Kidney capillary endothelial cell (primary cell): ENCODE measurements at places on chromosomes 6 and 20.

- no peak for DNase-seq
These were observed 32.2 kb downstream of the MMUT start for GRCh38 chr6:49430866-49431265.

GRCh38 chr6:5674721-5675120 lies 332.0 kb downstream of the NRN1 start:
- DNase-seq, result no peak

- DNase-seq, result no peak
These were observed 18.9 kb downstream of the L3MBTL3 start for GRCh38 chr6:130037207-130037811.

GRCh38 chr20:57953638-57954037 lies 243.8 kb upstream of the PMEPA1 start:
- DNase-seq, result peak; percentile 45

DNA sequence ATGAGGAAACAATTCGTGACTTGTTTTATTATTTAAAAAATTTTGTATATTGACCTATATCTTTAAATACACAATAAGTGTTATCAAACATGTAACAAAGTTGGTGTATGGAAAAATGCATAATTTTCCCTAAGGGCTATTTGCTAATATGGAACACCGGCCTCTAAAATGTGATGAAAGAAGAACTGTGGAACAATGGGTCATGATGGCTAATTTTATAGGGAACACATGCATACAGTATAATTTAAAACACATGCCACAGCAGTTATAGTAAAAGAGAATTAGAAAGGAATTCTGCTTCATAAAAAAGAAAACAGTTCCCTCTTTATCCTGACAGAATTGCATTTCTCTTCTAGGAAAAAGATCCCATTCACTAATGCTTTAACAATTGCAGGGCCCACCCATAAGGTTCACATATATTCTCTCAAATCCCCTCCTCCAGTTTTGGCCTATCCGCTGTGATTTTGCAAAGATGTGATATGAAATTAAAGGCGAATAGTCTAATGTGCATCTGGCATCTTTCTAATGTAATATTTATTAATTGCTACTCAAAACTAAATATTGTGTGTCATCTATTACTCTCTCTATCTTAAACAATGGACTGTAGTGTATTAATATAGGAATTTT lies 628.1 kb upstream of the CITED2 start:
- no peak for DNase-seq

DNA sequence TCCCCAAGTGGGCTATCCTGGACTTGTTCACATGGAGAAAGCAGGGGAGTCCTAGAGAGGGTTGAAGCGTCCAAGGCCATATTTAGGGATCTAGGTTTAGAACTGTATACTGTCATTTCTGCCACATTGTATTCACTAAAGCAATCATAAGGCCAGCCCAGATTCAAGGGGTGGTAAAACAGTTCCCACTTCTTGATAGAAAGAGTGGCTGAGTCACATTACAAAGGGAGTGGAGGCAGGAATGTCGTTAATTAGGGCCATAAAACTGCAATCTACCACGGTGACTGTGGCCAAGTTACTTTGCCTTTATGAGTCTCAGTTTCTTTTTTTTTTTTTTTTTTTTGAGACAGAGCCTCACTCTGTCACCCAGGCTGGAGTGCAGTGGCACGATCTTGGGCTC lies 7.4 kb upstream of the UBR2 start:
- DNase-seq, result no peak

DNA sequence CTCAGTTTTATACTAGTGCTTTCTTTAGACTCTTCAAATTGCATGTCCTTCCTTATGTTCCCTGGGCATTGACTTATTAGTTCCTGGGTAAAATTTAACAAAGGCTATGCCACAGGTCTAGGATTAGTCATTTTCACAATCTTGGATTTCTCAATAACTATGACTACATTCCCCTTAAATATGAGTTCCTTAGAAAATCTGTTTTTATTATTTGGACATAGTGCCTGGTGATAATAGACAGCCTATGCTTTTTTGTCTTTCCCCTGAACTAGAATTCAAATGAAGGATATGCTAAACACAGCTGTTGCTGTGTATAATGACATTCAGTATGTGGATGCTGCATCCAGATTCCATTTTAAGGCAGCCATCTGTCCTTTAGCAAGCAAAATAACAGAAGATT lies 1252.8 kb upstream of the GJE1 start:
- peak; percentile 1 for DNase-seq

- DNase-seq, result no peak
These were observed 4.7 kb upstream of the ADGRG6 start for GRCh38 chr6:142296975-142297604.

GRCh38 chr6:139522511-139523220 lies 148.2 kb upstream of the CITED2 start:
- no peak for DNase-seq

DNA sequence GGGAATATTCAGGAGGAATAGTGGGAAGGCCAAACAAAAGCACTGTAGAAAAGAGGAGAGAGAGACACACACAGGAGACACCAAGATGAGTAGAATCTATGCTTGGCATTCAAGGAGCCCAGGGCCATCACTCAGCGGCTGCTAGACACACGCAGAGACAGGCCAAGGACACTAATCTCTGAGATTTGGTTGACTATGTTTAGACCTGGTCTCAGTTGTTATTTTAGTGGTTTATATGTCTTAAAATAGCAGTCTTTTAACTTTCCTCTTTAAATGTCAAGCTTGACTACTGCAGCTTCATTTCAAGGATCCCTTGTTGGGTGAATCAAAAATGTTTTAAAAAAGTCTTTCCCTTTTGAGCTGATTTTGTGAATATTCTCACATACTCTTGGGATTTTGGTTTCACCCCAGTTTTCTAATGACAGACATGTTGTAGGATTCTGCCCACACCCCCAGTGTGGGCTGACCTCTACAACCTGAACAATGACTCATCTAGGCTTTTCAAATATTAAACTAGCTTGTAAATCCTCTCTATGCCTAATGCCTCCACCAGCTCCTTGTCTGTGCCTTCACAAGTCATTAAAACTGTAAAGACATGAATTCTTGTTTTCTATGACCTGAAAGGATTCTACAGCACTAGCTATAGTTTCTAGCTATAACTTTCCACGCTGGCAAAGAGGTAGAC lies 142.7 kb upstream of the EXOC2 start:
- no peak for DNase-seq

DNA sequence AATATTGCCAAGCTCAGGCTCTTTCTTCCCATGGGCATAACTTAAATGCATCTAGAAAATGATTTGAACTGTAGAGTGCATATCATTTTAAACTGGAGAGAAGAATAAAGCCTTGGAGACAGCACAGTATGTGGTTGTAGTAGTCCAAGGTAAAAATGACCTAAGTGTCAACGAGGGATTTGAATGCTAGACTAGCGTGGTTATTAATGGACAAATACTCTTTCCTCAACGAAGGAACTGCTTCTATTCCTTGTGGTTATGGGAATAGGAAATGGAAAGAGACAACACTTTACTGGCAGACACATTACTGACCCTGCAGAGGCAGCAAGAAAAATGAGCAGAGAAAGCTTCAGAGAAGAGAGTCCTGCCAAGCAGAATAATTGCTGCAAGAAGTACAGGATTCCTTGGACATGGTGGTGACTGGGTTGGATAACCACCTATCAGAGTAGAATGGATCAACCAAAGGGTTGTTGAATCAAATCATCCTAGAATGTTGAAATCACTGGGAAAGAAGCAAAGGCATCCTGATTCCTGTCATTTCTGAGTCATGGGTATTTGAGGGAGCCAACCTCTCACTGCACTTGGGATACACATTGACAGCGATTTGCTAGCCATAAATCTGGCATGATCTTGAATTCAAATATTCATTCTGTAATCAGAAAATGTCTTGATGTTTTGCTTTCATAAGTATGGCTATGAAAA lies 258.1 kb upstream of the EPHA7 start:
- DNase-seq, result peak; percentile 57

DNA sequence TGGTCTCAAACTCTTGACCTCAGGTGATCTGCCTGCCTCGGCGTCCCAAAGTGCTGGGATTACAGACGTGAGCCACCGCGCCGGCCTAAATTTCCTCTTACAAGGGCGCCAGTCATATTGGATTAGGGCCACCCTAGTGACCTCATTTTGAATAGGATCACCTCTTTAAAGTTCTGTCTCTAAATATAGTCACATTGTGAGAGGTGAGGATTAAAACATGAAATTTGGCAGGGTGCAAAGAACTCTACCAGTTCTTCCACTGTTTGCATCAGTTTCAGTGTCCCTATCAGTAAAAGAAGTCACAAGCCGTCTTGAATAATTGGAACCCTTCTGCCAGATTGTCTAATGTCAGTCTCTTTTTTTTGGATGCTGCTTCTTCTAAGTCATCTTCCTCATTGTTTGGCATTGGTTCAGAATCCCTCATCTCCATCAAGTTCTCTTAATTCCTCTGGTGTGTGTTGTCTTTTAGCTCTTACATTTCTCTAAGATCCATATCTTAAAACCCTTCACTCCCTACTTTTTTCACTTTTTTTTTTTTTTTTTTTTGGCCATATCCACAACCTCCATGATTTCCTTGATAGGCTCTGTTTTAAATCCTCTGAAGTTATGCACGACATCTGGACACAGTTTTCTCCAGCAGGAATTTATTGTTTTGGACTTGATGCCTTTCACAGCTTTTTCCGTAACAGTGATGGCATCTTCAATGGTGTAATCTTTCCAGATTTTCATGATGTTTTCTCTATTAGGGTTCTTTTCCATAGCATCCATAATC lies 56.8 kb downstream of the NCOA3 start:
- no peak for DNase-seq

GRCh38 chr20:56765172-56766073 lies 136.3 kb downstream of the TFAP2C start:
- DNase-seq, result no peak

- DNase-seq, result no peak
These were observed at the start of gene PHACTR1 for GRCh38 chr6:12716298-12716916. Gene PHACTR1 (plus strand): TSS chr6:12716767.

- no peak for DNase-seq
These were observed 64.7 kb downstream of the RFX6 start for GRCh38 chr6:116941727-116942126.

- DNase-seq, result no peak
These were observed 36.5 kb downstream of the SYTL3 start for GRCh38 chr6:158686311-158686710.

GRCh38 chr6:79841577-79842375 lies 105.6 kb downstream of the ELOVL4 start:
- no peak for DNase-seq

- no peak for DNase-seq
These were observed 104.9 kb upstream of the PRDM1 start for GRCh38 chr6:105981002-105981887.

DNA sequence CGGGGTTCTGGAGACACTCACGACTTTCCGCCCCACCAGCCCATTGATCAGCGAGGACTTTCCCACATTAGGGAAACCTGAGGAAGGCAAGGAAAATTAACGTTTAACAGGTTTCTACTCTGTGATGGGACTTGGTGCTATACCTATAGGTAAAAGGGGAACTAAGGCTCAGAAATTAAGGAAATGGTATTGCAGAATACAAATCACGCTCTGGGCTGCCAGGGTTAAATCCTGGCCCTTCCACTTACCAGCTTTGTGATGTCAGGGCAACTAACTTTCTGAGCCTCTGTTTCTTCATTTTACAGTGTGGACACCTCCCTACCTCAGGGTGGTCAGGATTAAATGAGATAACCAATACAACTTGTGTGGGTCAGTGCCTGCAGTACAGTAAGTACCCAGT lies 8.8 kb downstream of the GNL1 start:
- no peak for DNase-seq

GRCh38 chr20:41592516-41593216 lies 25.5 kb downstream of the CHD6 start:
- no peak for DNase-seq

DNA sequence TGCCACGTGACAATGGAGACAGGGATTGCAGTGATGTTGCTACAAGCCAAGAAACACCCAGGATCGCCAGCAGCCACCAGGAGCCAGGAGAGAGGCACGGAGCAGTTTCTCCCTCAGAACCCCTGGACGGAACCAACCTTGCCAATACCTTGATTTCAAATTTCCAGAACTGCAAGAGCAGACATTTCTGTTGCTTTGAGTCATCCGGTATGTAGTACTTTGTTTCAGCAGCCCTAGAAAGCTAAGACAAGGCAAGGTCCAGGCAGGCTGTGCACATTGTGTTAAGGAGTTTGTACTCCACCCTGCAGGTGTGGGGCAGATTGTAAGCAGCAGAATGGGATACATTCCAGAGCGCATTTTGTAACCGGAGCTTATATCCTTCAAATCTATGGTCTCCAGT lies 48.3 kb downstream of the TRERF1 start:
- DNase-seq, result no peak

DNA sequence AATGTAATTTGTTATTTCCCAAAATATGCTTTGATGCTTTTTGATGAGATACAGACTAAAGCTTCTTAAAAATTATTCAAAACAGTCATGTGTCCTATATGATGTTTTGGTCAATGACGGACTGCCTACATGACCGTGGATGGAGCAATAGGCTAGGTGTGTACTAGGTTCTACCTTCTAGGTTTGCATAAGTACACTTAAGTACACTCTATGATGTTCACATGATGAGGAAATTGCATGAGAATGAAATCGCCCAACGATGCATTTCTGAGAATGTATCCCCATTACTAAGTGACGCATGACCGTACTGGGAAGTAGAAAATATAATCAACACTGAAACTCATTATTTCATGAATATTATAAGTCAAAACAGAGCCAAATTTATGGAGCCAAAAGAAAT lies 151.3 kb upstream of the UST start:
- DNase-seq, result no peak

GRCh38 chr20:49562311-49563014 lies 5.5 kb downstream of the PTGIS start:
- peak; percentile 75 for DNase-seq

DNA sequence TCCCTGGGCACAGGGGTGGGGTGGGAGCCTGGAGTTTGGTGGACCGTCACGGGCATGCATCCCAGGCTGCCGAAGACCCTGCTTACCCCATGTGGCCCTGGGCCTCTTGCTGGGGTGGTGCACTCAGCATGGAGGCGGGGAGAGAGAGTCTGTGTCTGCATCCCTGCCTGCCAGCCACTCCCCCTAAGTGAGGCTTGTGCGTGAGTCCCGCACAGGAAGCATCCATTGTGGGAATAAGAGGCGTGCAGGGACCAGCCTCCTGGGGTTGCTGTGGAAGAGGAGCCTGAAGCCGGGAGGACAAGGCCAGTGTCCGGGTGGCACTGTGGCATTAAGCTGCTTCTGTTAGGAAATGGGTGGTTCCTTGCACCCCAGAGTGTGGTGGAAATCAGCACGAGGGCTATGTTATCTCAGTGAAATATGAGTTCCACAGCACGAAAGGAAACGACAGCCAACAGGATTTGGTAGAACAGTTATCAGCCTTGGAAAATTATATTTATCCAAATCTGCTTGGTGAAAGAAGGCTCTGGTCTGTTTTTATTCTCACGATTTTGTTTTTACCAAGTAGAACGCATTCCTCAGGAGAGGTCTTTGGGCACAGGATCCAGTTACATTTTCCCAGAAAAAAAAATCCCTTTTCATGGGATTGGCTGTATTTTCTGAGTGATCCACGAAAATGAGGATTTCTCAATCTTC lies 35.7 kb downstream of the CDH4 start:
- no peak for DNase-seq

GRCh38 chr20:62795023-62795761 lies 1.1 kb upstream of the MRGBP start:
- no peak for DNase-seq

- DNase-seq, result no peak
These were observed 9.3 kb upstream of the NQO2 start for GRCh38 chr6:2990248-2990931.
